ENCODE measurements at places on chromosomes 7 and 10.
A peak's percentile ranks its signal among the peaks of the same experiment; 100 is the strongest.

GRCh38 chr7:158377800-158378623, 209.6 kb downstream of the PTPRN2 start:
- DNase-seq = no peak

- no peak for DNase-seq
These were observed 45.1 kb downstream of the CAMK1D start for GRCh38 chr10:12394241-12395033.

DNA sequence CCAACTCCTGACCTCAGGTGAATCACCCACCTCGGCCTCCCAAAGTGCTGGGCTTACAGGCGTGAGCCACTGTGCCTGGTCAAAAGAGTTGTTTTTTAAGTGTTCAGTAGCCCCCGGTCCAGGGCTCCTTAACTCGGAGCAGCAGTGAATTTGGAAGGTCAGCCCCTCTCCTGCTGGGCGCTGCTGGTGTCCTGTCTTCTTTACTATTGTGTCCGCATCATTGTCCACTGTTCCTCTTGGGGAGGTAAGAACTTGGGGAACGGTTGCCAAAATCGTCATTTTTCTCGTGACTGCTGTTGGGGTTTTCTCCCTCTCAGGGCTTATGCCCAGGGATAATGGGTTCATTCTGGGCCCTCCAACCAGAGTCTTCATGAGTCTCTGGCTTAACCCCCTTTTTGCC, 46.7 kb downstream of the CAMK1D start:
- DNase-seq = no peak

DNA sequence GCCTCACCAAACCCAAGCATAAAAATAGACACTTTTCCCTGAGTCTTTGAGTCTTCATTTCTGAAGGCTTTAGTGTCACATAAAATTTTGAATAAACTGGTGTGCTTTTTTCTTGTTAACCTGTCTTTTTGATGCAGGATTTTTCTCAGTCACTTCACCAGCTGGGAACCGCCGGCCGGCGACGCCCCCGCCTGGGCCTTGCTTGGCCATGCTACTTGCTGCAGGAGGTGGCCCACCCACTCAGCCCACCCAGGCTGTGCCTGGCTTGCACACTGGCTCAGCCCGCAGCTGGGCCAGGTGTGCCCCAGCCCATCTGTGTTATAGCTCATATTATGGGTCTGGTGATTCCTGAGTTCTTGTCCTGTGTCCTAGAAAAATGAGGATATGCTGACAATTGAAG, 247.4 kb upstream of the CACNA2D1 start:
- no peak for DNase-seq

DNA sequence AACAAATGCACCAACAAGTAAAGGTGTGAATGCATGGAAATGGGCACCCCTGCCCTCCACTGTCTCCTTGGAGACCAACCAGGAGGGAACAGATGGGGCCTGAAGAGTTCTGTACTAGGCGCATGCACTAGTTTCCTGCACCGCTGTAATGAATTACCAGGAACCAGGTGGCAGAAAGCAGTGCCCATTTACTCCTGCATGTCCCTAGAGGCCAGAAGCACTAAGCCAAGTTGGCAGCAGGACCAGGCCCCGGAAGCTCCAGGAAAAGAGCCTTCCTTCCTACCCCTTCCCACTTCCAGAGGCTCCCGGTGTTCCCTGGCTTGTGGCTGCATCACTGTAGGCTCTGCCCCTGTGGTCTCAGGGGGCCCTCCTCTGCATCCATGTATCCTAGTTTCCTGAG, 237.5 kb upstream of the PPP2R2D start:
- no peak for DNase-seq

GRCh38 chr10:88207121-88207546, 343.7 kb downstream of the PTEN start:
- no peak for DNase-seq

- DNase-seq = no peak
These were observed 475.3 kb upstream of the C7orf33 start for GRCh38 chr7:148115308-148115707.

GRCh38 chr7:151690606-151691005, 170.9 kb upstream of the RHEB start:
- peak; percentile 28 for DNase-seq

GRCh38 chr7:118845791-118846190, 621.3 kb downstream of the ANKRD7 start:
- DNase-seq = no peak

- no peak for DNase-seq
These were observed 71.7 kb downstream of the PPP1R17 start for GRCh38 chr7:31758755-31759154.

GRCh38 chr7:40541336-40541735, 406.5 kb downstream of the SUGCT start:
- no peak for DNase-seq

- DNase-seq = no peak
These were observed 47.6 kb downstream of the PLXNA4 start for GRCh38 chr7:132528695-132529094.

DNA sequence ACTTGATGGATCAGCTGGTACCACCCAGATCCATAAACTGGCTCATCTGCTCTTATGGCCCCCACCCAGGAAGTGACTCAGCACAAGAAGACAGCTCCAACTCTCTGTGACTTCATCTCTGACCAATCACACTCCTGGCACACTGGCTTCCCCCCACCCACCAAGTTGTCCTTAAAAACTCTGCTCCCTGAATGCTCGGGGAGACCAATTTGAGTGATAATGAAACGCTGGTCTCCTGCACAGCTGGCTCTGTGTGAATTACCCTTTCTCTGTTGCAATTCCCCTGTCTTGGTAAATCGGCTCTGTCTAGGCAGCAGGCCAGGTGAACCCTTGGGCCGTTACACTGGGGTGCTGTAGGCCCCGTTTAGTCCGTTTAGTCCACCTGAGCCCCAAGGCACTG, 23.4 kb upstream of the BNIP3 start:
- DNase-seq = no peak

DNA sequence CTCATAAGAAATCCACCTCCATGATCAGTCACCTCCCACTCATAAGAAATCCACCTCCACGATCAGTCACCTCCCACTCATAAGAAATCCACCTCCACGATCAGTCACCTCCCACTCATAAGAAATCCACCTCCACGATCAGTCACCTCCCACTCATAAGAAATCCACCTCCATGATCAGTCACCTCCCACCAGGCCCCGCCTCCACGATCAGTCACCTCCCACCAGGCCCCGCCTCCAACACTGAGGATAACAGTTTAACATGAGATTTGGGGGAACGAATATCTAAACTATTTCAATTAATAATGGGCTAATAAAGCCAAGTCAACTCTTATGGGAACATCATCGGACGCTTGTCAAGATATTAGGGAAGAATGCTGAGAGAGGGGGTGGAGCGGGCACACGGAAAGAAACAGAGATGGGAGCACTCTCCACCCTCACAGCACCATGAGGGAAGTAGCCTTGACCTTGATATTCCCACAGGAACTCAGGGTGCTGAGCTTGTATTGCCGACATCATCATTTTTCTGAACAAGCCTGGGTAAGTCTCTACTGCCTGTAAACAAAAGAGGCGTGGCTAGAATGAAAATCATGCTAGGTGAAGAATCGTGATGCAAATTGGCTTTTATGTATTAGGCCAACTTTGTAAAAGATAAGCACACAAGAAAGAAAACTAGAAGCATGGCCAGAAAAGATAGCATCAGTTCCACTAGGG, 303.5 kb upstream of the KLF6 start:
- DNase-seq = no peak

DNA sequence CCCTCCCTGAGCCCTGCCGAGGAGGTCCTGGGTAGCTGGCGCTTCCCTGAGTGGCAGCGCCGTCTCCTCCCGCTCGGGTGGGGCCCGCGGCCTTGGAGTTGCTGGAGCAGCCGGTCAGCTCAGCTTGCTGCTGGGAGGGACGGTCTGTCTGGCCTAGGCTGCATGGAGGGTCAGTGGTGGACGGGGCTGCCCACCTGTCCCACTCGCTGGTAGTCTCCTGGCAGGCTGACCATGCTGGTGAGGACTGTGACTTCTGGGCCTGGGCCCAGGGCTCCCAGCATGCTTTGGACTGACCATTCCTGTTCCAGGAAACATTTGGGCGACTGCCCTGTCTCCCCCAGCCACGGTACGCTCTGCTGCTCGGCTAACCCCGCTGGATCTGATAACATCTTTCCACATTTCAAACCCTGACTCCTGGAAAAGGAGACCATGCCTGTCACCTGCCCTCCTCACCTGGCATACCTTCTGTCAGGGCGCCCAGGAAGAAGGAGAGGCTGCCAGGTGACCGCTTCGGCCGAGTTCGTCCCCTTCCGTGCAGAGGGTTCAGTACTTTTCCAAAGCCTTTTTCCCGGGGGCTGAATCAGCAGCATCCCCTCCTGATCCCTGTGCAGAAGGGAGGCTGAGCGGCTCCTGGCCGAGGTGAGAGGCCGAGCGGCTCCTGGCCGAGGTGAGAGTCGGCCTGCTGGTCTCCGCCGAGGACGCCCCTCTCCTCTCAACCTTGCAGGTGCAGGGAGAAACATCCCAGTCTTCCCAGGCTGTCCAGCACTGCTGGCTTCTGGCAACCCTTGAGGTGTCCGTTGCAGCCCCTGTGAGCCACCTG, 43.4 kb downstream of the FAM20C start:
- no peak for DNase-seq

GRCh38 chr7:3393862-3394261, 92.8 kb downstream of the SDK1 start:
- no peak for DNase-seq

- DNase-seq = no peak
These were observed 99.6 kb downstream of the NRP1 start for GRCh38 chr10:33234831-33235237.

DNA sequence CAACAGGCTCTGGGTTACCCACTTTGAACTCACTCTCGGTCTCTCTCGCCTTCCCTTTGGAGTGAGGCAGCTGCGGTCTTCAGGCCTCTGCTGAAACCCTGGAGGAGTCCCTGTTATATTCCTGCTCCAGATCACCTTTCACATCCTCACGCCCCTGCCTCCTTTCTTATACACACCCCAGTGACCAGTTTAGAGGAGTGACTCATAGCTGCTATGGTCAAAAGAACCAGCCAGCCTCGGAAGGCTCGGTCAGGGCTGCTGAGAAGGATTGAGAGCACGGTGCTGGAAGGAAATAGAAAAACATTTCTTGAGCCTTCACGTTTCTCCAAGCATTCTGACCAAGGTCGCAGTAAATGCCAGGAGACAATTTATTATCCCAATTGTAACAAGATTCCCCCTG, 28.3 kb upstream of the SVOPL start:
- no peak for DNase-seq

DNA sequence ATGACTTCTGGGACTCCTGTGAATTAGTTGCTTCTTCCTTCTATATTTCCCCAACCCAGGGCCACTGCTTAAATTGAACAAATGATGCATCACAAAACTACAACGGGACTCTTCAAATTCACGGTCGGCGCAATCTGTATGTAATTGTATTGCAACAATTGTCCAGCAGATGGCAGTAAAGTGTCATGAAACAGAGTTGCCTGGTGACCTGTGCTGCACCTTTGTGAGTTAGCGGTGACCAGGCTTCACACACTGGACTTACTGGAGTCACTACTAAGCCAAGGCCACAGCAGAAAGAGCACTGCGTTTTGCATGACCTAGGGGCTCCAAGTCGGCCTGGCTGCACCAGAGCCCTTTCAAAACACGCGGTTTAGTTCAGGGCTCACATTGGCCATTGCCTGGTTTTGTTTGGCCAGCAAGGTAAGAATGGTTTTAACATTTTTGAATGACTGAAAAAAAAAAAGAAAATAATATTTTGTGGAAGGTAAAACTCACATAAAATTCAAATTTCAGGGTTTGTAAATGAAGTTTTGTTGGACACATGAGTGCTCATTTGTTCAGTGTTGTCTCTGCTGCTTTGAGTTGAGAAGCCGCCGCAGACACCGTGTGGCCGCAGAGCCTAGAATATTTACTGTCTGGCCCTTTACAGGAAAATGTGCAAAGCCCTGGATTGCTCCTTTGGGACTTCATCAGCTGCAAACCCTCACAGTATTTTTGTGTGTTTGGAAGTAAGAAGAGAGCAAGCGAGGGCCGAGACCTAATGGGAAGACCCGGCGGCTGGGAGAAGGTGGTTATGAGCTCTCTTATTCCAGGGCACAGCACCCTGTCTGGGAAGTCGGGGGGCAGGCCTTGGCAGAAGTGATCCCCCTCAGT, 23.2 kb upstream of the ZNF32 start:
- DNase-seq = peak; percentile 71

GRCh38 chr7:8121243-8121642, 140.7 kb downstream of the ICA1 start:
- peak; percentile 3 for DNase-seq

DNA sequence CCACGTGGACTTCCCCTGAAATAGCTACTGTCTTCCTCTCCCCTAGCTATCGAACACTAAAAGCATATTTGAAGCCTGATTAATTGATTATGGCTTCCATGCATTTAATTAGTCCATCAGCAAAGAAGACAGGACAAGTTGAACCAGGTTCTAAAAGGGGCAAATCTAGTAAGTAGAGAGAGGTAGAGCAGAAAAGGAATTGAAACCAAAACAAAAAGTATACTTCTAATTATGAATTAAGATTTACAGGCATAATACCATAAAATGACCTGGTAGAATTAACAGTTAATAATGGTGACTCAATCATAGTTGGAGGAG, 393 bp upstream of the DNAJC1 start:
- no peak for DNase-seq
